ENCODE measurements at places on chromosomes 1 and 21. TPM values are rescaled to one million over a fixed set of nuclear protein-coding genes. Genes with fewer than 3 reads are reported as not detected.

The HORMAD1 gene
- total RNA-seq = not detected

The NCAM2 gene
- total RNA-seq = 0.45 TPM

The TACSTD2 gene
- total RNA-seq = 41.1 TPM

DNA sequence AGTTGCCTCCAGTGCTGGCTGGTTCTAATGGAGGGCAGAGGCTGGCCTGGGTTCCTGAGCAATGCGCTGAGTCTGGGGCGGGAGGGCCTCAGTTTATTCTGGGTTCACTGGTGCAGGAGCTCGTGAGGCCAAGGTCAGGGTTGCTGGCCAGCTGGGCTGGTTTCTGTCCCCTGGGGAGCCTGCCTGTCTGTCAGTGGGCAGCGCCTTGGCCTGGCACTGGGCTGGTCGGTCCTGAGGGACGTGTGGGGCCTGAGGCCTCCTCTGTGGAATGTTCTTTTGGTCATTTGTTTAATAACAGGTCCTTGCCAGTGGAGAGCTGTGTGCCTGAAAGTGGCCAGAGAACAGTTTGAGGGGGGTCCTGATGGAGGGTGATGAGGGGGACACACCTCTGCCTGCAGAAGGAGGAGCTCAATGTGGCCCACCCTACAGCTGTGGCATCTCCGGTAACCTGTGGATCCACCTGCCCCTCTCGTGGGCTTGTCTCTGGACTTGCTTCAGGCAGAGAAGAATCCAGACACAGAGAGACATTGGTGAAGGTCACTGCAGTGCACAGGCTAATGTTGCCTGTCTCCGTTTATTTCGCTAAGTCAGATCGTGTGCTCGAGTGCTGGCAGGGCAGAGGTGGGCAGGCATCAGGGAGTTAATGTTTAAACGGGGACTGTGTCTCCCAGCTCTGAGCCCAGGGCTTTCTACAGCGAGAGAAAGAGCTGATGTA is 34.6 kb downstream of the COQ8A start:
- H3K36me3 ChIP-seq = peaks cover 60% of the 10 kb centered on the region
- no peaks in the 10 kb centered on the region for H3K27me3 ChIP-seq
- no peak for DNase-seq
- H3K27ac ChIP-seq = peak overlapping the region; percentile 77

The HES4 gene
- total RNA-seq = 90.6 TPM

- H3K36me3 ChIP-seq = no peaks in the 10 kb centered on the region
- peak; percentile 77 for DNase-seq
- peaks cover 18% of the 10 kb centered on the region for H3K27me3 ChIP-seq
- H3K4me3 ChIP-seq = no peak overlapping the region
These were observed 102.5 kb upstream of the TARDBP start for GRCh38 chr1:10909697-10910680.

The C1orf167 gene
- not detected for total RNA-seq

The FAM78B gene
- total RNA-seq = not detected

The MMP23B gene
- total RNA-seq = 51.3 TPM

GRCh38 chr1:183995322-183996039 is 42.0 kb downstream of the COLGALT2 start:
- no peak overlapping the region for H3K27ac ChIP-seq
- DNase-seq = no peak
- H3K36me3 ChIP-seq = no peaks in the 10 kb centered on the region
- no peaks in the 10 kb centered on the region for H3K27me3 ChIP-seq
- H3K4me3 ChIP-seq = no peak overlapping the region
- H3K4me1 ChIP-seq = peaks cover 7% of the 10 kb centered on the region

- no peak overlapping the region for H3K27ac ChIP-seq
- no peaks in the 10 kb centered on the region for H3K27me3 ChIP-seq
- DNase-seq = peak; percentile 34
- peaks cover 3% of the 10 kb centered on the region for H3K36me3 ChIP-seq
These were observed 162.5 kb downstream of the APP start for GRCh38 chr21:26007951-26008498.

The FGR gene
- total RNA-seq = not detected

- H3K27ac ChIP-seq = no peak overlapping the region
- H3K4me1 ChIP-seq = peaks cover 44% of the 10 kb centered on the region
- H3K27me3 ChIP-seq = no peaks in the 10 kb centered on the region
- peaks cover 9% of the 10 kb centered on the region for H3K36me3 ChIP-seq
- DNase-seq = no peak
These were observed 2.6 kb downstream of the TAS1R3 start for GRCh38 chr1:1333551-1334241.

DNA sequence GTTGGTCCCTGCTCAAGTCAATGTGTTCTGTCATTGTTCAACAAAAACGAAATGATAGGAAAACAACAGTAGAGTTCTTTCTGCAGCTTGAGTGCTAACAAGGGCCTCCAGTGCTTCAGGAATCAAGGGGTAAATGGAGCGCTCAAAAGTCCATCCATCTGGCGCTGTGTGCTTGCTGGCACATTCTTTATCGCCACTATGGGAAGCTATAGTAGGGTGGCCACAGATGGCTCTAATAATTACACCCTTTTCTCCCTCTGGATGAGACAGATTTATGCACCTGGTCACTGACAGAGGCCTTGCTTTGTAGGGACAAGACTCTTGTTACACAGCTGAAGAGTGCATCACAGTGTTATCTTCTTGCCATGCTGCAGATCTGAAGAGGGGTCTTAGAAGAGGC is 136.0 kb downstream of the GDAP2 start:
- no peak overlapping the region for H3K27ac ChIP-seq
- no peaks in the 10 kb centered on the region for H3K36me3 ChIP-seq
- DNase-seq = no peak
- H3K27me3 ChIP-seq = no peaks in the 10 kb centered on the region
- no peak overlapping the region for H3K4me3 ChIP-seq

GRCh38 chr1:16925635-16926490 is 4.1 kb downstream of the CROCC start:
- no peak overlapping the region for H3K27ac ChIP-seq
- peaks cover 24% of the 10 kb centered on the region for H3K4me1 ChIP-seq
- no peak overlapping the region for H3K4me3 ChIP-seq

DNA sequence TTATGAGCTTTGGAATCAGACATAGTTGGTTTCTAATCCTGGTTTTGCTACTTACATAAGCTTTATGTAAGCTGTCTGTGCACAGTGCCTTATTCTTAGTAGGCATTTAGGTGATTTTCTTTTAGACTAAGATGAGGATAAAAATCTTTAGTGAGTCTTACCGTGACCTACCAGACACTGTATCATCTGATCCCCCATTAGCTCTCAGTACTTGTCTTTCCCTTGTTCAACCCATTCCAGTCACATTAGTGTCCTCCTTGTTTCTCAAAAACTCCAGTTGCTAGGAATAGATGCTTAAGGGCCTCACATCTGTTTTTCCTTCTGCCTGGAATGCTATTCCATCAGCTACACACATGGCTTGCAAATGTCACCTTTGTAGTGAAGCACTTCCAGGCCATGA is 18.8 kb downstream of the PPP1R12B start:
- H3K36me3 ChIP-seq = no peaks in the 10 kb centered on the region
- DNase-seq = no peak
- H3K4me3 ChIP-seq = no peak overlapping the region

DNA sequence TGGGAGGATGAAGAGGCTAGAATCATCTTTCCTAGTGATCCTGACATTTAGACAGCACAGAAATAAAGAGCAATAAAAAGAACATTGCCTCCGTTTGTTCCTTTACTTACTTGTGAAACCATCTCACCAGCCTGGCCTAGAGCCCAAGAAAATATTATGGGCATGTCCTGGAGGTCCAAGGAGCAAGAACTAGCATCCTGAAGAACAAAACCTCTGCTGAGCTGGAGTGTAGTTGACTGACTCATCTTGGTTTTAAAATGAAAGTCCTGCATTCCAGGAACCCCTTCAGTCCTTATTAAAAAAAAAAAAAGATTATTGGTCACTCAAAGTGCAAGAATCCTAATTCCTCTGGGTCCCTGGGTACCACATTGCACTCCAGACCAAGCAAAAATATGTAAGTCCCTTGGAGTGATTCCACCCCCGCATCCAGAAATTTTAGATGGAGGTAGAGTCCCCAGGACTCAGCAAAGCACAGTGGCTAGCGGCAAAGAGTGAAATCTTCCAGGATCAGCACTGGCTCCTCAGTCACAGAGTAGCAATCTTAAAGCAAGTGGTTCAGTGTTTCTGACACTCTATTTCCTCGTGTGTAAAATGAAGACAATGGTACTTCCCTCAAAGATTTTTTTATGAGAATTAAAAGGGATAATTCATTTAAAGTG is 7.0 kb downstream of the SMCP start:
- no peaks in the 10 kb centered on the region for H3K27me3 ChIP-seq
- no peaks in the 10 kb centered on the region for H3K4me1 ChIP-seq
- no peaks in the 10 kb centered on the region for H3K36me3 ChIP-seq
- no peak overlapping the region for H3K4me3 ChIP-seq
- no peak for DNase-seq

GRCh38 chr21:44967082-44968047 is 27.5 kb downstream of the SLX9 start:
- no peaks in the 10 kb centered on the region for H3K27me3 ChIP-seq
- peak overlapping the region; percentile 24 for H3K4me3 ChIP-seq
- H3K36me3 ChIP-seq = peaks cover 41% of the 10 kb centered on the region
- peaks cover 20% of the 10 kb centered on the region for H3K4me1 ChIP-seq
- DNase-seq = no peak

DNA sequence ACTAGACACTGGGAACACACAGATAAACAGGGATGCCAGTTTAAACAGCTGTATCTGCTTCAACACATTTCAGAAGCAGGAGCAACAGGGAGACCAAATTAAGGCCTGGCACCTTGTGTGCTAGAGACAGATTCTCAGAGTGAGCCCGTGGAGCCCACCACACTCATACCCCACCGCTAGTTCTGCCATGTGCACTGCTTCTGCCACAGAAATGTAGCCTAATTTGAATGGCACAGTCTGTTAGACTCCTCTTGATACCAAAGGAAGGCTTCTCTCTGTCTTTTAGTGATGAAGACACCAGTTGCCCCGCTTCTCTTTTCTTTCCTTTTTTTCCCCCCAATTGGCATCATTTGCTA is 29.3 kb upstream of the ACP6 start:
- H3K27me3 ChIP-seq = no peaks in the 10 kb centered on the region
- no peak overlapping the region for H3K27ac ChIP-seq
- H3K4me3 ChIP-seq = no peak overlapping the region
- no peaks in the 10 kb centered on the region for H3K4me1 ChIP-seq
- no peak for DNase-seq
- no peaks in the 10 kb centered on the region for H3K36me3 ChIP-seq

The LCE1C gene
- not detected for total RNA-seq

The VSIG8 gene
- not detected for total RNA-seq

DNA sequence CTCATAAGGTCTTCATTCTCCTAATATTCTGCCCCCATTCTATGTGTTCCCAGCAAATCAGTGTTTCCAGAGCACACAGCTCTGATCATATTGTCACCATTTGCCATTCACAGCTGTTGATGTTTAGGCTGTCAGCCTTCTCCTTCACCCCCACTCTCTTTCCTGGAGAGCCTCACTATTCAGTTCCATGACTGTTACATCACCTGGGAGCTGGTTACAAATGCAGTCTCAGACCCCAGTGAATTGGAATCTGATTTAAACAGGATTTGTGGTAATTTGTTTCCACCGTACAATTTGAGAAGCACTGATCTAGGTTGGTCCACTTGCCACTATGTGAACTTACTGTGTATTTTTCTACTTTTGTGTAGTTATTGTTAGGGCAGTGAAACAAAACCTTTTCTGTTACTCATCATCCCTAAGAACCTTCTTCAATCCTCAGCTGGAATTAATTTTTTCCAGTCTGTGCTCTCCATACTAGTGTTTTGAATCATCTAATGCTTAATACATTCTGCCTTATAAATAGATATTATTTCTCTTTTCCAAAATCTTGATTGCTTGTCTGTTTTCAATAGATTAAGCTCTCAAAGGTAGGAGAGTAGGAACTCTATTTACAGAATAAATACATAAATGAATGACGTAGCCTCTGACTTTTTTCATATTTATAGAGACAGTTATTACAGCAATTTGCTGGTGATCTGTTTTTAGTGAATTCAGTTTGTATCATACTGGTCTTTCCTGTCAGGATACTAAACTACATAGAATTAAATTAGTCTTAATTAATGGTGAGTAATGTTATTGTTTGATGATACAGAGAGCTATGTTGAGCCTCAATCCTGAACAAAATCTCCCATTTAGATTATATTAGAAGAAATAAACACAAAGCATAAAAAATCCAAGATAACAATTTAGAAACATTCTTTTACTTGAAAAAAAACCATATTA is 8.1 kb downstream of the SNX7 start:
- no peak overlapping the region for H3K27ac ChIP-seq
- no peak overlapping the region for H3K4me3 ChIP-seq
- H3K27me3 ChIP-seq = no peaks in the 10 kb centered on the region
- no peaks in the 10 kb centered on the region for H3K36me3 ChIP-seq
- peaks cover 6% of the 10 kb centered on the region for H3K4me1 ChIP-seq

The TEX35 gene
- total RNA-seq = not detected

The ERMAP gene
- total RNA-seq = 4.9 TPM

The DENND1B gene
- total RNA-seq = 38.0 TPM

DNA sequence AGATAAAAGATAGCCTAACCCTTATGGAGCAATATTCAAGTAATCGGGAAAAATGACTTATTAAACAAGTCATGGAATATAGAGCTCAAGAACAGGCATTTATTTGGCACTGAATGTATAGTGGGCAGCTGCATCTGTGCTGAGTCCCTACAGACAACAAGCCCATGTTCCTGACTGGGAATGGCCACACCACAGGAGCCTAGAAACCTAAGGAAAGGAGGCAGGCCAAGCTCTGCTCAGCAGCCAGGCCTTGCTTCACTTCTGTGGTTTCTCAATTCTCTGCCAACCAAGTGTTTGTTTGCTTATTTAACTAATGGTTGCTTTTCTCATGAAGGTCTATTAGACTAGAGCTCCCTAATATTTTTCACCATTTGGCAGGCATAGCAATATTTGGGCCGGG is 21.5 kb downstream of the AK2 start:
- H3K36me3 ChIP-seq = peaks cover 37% of the 10 kb centered on the region
- no peaks in the 10 kb centered on the region for H3K27me3 ChIP-seq
- H3K4me1 ChIP-seq = peaks cover 39% of the 10 kb centered on the region
- H3K27ac ChIP-seq = peak overlapping the region; percentile 27
- DNase-seq = no peak

DNA sequence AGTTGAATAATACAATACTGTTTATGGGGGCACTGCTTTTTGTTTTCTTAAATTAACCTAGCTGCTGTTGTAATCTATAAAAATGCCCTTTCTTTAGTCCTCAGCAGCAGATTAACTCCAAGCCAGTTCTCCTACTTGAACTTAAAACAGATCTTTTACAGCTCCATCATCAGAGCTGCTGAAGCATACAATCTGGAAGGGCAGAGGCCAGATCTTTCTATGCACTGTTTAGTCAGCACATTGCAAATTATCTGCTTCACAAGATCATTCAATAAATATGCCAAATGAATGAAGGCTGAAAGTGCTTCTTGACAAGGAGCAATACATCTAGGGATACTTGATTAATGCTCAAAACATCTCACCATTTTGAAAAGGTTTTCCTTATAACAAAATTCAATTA is 115.8 kb downstream of the PLPPR5 start:
- H3K4me1 ChIP-seq = no peaks in the 10 kb centered on the region
- H3K27ac ChIP-seq = no peak overlapping the region
- H3K36me3 ChIP-seq = no peaks in the 10 kb centered on the region
- H3K4me3 ChIP-seq = no peak overlapping the region
- H3K27me3 ChIP-seq = no peaks in the 10 kb centered on the region

The DYNLT5 gene
- 2.4 TPM for total RNA-seq

The RXFP4 gene
- not detected for total RNA-seq

All from stomach (tissue), 19 donors.